ENCODE measurements at places on chromosomes 7 and 10.

DNA sequence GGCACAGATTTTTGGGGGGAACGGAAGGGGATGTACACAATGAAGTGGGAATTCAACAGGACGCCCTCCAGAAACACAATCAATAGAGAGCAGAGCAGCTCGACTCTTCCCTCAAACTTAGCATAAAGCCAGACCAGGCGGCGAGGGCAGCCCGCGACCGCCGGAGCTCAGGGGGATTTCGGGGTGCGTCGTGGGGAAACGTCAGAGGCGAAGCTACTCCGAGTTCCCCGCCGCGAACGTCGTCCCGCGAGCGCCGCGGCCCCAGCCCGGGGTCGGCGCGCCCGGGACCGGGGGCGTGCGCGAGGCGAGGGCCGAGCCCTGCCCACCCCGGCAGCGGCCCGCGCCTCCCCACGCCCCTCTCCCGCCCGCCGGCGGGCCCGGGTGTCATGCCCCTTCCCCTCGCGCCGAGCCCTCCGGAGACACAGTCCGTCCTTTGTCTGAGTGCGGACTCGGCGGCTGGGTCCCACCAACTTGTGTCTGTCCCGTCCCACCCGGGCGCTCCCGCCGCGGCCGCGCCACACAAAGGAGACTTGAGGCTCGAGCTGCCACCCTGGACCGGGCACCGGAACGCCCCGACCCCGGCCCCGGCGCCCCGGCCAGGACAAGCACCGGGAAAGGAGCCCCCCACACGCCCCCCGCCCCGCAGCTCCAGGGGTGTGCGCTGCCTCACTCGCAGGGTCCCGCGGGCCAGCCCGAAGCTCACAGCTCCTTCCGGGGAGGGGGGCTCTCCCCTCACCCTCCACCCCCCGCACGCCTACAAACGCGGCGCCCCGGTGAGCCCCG is 634 bp downstream of the EZH2 start:
- no peak for DNase-seq

DNA sequence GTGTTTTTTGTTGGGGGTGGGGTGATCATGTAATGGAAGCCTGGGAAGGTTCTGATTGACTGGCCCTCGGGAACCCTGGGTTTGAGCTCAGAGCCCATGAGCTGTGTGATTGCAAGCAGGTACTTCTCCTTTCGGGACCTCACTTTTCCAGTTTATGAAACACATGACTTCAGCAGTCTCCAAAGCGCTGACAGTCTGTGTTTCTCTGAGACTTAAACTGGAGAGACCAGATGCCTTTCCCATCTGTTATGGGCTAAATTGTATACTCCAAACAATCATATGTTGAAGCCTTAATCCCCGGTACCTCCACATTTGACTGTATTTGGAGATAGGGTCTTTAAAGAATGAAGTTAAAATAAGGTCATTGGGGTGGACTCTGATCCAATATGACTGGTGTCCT is 493.6 kb downstream of the GALNT17 start:
- no peak for DNase-seq

GRCh38 chr7:21543528-21544302 is 876 bp downstream of the DNAH11 start:
- peak; percentile 65 for DNase-seq

DNA sequence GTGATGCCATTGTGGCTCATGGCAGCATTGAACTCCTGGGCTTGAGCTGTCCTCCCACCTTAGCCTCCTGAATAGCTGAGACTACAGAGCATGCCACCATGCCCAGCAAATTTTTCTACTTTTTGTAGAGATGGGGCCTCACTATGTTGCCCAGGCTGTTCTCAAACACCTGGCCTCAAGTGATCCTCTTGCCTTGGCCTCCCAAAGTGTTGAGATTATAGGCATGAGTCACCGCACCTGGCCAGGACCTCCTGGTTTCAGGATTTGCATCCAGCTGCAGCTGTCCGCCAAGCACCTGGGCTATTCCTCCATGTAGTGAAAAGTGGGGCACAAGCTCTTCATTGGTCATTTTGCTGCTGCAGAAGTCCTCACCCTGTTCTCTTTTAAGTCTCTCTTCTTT is 58.9 kb downstream of the ZNF22 start:
- no peak for DNase-seq

GRCh38 chr7:108618056-108618455 is 48.4 kb downstream of the DNAJB9 start:
- peak; percentile 17 for DNase-seq

DNA sequence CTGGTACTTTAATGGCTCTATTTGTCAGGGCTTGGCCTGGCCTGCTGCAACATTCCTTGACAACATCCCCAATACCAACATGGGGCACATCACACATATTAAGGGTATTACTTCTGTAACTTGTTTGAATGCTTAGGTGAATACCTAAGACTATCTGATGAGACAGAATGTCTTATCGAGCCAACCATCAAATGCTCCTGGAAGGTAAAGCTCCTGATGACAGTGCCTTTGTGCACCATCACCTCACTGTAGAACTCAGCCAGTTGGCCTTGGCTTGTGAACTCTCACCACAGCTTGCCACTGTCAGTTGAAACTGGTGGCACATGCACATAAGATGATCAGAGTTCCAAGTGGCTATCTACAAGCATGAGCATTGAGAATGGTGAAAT is 3.7 kb upstream of the MYO1G start:
- DNase-seq, result no peak

DNA sequence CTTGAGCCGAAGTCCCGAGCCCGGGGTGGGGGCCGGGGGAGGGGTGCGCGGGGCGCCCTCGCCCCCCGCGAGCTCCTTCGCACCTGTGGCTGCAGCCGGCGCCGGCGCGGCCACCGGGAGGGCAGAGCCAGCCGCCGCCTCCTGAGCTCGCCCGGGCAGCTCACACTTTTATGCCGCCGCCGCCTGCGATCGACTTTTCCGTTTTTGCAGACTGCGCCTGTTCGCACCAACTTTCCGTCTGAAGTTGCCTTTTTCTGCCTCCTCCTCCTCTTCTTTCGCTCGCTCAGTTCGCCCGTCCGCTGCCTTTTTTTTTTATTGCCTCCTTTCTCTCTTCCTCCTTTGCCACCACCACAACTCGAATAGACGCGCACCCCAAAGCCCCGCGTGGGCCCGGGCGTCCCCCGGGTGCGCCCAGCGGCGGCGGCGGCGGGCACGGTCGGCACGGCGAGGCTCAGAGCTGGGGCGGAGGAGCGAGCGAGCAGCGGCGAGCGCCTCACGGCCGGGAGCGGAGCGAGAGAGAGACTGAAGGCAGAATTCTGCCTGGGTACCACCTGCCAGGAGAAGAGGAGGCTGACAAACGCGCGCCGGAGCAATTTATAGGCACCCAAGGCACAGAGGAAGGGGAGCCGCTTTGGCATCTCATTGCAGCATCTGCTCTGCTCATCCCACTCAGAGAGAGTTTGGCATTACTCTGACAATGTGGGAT is at the start of gene C1QL3:
C1QL3 (minus strand) TSS at position 569 of the 706 bp plus-strand sequence. CDS start 814 bp downstream, outside the sequence.
- no peak for DNase-seq

DNA sequence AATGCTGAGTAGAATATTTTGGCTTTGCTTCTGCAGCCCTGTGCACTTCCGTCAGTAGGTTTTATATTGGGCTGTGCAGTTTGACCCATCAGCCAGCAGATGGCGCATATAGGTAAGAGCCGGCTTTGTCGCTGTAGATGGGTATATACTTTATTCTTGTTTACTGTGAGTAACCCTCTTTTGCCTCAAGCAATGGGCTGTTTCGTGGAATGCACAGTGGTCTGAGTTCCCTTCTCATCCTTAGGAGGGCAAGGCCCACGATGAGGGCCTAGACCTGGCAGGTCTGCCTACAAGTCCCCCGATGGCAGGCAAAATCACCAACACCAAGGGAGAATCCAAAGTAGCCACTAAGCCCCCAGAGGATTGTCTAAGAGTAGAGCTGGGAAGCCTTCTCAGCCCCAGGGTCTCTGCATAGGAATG is 1002.9 kb upstream of the KCND2 start:
- peak; percentile 69 for DNase-seq

DNA sequence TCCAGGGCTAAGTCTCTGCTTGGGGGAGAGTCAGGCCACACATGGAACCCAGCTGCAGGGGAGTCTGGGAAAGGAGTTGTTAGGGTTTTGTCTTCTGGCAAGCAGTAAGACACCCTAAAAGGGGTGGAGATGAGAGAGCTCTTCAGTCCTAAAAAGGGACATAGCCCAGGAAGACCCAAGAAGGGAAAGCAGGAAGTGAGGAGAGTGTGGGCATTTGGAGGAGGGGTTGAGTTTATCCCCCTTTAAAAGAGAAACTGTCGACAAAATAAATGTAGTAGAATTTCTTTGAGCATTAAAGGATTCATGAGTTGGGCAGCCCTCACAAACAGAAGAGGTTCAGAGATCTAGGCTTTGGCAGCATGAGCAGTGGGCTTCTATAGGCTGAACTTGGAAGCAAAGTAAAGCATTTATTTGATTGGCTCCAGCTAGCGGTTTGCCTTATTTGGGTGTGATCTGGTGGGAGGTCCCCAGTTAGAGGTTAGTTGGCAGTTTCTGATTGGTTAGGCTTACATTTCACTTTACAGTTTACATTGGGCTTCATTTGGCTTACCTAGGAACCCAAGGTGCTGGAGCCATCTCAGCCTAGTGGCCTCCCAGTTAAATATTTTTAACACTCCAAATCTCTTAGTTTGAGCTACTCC is 246.7 kb downstream of the CAMK1D start:
- DNase-seq, result no peak

GRCh38 chr7:137343281-137343841 is at the start of gene PTN:
Gene PTN (minus strand): TSS chr7:137343733. CDS start chr7:137254973, 88,760 bp downstream.
- DNase-seq, result peak; percentile 43

DNA sequence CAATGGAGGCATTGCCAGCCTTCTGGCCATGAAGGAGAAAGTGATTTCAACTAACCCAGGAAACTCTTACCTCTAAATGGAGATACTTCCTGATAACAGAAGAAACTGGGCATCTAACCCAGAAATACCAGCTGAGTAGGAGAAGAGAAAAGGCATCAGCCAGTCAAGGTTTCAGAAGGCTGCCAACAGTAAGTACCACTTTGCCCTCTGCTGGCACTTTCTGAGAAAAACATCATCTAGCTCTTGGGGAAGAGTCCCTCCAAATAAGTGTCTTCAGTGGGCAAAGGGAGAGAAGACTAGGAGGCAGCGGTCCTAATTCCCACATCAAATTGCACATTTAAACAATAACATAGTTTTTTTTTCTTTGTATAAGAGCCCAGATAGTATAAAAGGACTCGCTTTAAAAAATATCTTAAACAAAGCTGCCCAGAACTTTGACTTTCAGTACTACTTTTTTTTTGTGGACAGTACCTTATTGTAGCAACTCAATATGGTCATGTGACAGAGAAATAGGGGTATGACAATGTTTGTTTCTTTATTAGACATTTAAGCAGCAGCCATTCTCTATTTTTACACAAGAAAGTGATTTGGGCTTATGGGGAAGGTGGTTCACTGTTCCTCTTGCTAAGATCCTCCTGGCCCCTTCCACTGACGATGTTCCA is 157.3 kb downstream of the CTTNBP2 start:
- peak; percentile 64 for DNase-seq

- DNase-seq, result no peak
Measured at GRCh38 chr7:5635461-5636445, 145.7 kb downstream of the RNF216 start.

DNA sequence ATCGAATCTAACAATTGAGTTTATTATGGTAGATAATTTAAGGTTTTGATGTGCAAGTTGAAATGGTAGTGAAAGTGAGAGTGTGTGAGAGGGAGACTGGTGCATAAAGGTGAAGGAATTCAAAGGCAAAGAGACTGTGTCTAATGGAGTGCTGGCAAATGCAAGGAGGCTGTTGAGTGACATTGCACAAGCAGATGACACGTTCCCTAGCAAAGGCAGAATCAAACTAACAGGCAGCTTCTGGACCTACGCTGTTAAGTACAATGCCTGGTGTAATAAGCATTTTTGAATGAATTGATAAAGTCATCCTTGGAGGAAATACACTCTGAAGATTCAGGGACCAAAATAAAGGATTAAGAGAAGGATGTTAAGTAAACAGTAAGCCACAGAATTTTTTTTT is 11.7 kb upstream of the GPR141 start:
- no peak for DNase-seq

GRCh38 chr10:101818872-101819633 is 809 bp upstream of the OGA start:
- peak; percentile 75 for DNase-seq

DNA sequence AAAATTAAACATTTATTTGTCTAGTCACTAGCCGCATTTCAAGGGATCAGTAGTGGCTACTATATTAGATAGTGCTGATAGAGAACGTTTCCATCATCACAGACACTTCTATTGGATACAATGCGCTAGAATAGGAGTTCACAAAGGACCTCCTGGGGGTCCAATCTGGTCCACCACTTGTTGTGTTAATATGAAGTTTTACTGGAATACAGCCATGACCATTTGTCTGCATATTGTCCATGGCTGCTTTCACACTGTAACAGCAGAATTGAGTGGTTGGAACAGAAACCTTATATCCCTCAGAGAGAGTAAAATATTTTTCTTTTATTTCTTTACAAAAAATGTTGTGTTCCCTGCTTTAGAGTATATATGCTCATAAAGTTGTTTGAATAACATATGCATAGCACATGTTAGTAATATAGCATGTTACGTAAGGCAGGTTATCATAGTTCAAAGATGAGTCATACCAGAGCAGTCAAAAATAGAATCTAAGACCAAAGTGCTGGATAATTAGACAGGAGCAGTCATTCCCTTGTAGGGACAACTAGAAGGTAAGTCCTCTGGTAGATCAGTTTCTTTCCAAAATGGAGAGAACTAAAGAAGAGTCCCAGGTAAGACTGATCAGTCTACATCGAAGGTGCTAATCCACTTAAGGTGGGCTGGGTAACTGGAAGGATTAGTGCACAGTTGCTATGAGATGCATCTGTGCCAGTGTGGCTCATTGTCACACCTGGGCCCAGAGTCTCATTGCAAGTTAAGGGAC is 14.9 kb downstream of the BZW2 start:
- peak; percentile 90 for DNase-seq

GRCh38 chr10:106424981-106425380 is 739.5 kb downstream of the SORCS1 start:
- peak; percentile 86 for DNase-seq

DNA sequence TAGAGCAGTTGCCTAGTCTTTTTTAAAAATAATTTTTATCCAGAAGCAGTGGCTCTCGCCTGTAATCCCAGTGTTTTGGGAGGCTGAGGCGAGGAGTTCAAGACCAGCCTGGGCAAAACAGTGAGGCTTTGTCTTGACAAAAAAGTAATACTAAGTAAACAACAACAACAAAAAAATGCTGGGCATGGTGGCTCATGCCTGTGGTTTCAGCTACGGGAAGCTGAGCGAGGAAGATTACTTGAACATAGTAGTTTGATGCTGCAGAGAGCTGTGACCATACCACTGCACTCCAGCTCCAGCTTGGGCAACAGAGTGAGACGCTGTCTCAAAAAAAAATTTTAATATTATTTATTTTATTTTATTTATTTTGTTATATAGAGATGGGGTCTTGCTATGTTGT is 31.3 kb upstream of the TPST1 start:
- no peak for DNase-seq

Measured in bronchial epithelial cell (primary cell).